HTR-8/SVneo (cell line): ENCODE measurements at places on chromosomes 13 and 19.

DNA sequence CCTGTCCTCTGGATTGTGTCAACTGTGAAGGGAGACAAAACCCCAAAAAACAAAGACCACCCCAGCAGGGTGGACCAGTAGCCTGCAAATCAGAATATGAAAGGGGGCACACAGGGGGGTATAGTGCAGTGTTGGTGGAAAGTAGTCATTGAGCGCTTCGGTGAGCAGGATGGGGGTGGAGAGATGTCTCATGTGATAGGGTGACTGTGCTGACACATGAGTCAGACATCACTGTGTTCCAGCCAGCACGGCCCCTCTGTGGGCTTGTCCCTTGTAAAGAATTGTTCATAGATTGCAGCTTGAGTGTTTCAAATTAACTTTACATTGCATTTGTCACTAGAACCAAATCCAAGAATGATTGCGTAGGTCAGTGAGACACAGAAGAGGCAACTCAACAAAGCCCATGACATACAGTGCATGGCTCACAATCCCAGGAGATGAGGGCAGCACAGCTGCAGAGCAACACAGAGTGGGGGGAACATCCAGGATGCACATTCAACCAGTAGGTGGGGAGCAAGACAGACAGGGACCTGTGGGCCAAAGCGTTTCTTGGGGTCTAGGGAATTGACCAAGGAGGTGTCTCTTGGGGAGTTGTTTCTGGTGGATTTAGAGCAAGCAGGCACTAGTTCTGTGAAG, 7.5 kb downstream of the ZNF440 start:
- DNase-seq = no peak

DNA sequence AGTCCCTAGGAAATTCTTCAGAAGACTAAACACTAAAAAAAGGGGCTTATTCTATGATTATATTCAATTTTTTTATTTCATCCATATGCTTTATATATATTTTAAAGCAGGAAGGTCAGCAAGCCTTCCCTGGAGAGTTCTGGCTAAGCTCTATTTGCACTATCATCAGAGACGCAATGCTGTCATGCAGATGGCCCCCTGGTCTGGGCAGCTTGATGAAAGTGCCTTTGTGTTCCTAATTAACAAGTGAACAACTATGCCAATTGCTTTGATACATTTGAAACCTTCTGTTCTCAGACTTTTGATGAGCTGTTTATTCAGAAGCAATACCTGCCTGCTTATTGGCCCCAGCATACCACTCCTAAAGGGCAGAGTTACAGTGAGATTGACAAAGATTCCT, 1344.6 kb downstream of the OLFM4 start:
- DNase-seq = no peak

- DNase-seq = no peak
These were observed 205.4 kb downstream of the ZNF536 start for GRCh38 chr19:30577551-30578105.

DNA sequence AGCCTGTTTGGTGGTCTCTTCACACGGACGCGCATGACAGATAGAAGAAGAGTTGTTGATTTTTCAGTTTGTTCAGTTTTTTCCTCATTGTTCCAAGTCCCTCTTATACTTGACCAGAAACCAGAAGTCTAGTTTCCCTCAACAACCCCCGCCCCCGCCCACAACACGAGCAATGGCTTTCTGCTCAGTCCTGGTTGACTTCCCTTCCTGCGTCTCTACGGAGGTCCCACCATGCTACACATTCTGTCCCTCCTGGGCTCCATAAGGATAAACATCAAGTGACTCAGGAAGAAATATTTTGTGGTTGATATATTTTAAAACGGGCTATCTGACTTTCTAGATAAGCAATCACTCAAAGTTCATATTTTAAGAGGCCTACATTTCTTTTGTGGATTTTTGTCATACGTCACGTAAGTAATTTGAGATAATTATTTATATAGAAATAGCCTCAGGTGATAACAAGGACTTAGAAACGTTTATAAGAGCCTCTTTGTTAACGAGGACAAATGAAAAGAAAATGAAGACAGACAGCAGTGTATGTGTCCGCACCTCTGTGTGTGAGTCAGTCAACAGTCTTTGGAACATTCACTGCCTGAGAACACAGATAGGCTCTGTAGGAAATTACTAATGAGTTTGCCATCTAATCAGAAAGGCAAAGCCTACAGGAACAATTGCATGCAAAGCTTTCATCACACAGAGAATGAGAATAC, 214.4 kb downstream of the RAP2A start:
- DNase-seq = no peak

DNA sequence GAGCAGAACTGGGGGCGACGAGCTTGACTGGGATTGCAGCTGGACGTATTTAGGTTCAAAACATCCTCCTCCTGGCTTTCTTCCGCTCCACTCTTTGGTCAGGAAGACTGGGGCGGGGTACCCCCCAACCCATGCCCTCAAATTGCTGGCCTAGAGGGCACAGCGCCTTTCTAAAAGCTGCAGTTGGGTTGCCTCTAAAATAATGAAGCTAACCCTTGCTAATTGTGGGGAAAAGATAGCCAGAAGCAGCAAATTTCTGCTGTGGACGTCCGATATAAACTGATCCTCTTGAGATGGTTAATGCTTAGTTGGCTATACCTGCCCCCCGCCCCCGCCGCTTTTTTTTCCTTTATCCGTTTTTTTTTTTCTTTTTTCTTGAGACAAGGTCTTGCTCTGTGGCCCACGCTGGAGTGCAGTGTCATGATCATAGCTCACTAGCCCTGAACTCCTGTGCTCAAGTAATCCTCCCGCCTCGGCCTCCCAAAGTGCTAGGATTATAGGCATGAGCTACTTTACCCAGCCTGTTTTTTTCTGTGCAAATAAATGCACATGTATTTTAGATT, 754 bp upstream of the CHERP start:
- no peak for DNase-seq

DNA sequence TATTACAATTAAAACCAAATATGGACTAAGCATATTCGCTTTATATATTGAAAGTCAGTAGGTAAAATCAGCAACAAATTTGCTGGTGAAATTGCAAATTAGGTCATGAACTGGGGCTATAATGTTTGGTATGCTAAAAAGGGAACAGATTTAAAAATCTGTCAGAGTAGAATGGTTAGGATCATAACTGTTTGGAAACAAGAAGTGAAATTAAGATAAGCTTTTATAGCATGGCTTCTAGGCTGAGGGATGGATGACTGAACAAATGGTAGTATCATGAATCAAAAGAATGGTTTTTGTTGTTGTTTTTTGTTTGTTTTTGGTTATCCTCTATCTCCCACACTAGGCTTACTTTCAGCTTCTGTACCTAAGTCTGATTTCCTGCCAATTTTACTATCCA, 1090.4 kb downstream of the PCDH9 start:
- DNase-seq = no peak

- no peak for DNase-seq
These were observed 39.2 kb downstream of the TNFRSF19 start for GRCh38 chr13:23609414-23609760.

- DNase-seq = no peak
These were observed 29.4 kb downstream of the DNM2 start for GRCh38 chr19:10747271-10747670.

DNA sequence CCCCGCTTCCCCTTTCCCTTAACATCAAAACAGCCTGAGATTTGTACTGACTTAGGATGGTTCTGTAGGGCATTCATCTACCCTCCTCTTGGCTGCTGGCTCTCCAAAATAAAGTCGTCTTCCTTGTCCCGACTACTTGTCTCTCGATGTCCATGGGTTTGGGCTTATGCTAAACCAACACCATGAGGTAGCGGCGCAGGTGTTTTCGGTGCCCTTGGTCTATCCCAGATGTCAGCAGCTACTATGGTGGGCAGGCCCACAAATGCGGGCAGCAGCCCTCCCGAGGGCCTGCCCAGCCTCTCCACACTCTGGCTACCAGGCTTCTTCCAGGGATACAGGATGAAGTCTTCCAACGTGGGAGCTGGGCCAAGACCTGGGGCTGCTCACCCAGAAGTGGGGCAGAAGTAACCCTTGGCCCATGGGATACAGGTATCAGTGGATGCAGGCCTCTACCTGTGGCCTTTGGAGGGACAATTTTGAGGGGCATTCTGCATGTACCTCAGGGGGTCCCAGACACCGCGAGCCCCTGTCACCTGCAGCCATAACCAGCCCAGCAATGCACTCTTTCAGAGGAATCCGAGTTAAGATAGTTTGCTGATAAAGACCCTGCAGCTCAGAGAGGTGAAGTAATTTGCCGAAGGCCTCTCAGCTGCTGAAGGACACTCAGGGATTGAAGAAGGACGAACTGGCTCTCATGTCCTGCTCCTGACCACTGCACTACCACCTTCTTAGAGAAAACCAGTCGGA, 47.8 kb upstream of the VSTM2B start:
- no peak for DNase-seq

DNA sequence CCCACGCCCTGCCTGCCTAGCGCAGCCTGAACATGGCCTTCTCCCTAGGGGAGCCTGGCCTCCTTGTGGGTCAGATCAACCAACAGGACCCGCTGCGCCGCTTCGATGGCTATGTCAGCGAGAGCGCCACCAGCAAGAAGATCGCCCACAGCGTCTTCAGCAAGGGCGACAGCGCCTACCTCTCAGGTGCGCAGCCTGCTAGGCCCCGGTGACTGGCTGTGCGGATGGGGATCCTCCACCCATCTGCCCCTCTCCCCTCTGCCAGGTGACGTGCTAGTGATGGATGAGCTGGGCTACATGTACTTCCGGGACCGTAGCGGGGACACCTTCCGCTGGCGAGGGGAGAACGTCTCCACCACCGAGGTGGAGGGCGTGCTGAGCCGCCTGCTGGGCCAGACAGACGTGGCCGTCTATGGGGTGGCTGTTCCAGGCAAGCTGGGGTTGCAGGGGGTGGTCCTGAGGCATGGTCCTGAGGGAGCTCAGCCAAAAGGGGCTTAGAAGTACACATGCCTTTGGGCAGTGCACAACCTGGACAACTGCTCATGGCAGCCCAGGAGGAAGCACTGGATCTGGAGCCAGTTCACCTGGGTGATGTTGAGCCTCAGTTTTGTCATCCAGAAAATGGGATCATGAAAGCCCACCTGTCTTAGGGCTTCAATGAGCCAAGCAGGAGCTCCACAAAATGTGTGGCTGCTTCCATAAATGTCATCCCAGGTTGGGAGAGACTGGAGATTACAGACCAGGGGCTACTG, 10.8 kb upstream of the PGLS start:
- DNase-seq = no peak

- no peak for DNase-seq
These were observed 6.3 kb upstream of the WTIP start for GRCh38 chr19:34475026-34475974.

- no peak for DNase-seq
These were observed 199.1 kb downstream of the DCT start for GRCh38 chr13:94280349-94280748.

GRCh38 chr19:7706188-7706954, 4.4 kb upstream of the FCER2 start:
- DNase-seq = no peak

DNA sequence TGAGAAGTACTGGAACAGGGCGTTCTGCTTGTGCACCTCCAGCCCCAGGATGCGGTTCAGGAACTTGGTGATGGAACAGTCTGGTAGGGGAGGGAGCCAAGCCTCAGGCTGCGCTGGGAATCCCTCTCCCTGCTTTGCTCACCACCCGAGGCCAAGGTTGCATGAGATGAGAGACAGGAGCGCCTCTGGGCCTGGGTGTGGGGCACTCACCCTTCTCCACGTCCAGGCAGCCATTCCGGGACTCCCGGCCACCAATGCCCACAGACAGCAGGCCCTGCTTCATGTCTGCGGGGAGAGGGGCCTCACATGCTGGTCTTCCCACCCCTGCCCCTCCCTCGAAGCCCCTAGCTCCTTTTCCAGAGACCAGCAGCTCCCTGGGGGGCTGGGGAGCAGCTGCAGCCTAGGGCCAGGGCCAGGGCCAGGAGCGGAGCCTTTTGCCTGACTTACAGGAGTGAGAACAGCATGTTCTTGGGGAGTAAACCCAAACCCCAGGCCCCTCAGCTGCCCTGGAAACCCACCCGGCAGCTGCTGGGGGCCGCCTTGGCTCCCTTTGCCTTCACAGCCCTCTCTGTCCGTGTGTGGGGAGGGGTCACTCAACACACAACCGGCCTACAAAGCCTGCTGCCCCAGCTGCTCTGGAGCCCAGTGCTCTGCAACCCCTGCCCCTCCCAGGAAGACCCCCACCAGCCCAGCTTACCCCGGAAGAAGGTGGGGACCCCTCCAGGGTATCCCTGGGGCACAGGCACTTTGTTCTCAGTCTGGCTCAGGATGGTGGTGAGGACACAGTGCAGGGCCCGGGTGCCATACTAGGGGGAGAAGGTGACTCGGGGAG, 7.2 kb downstream of the GPX4 start:
- no peak for DNase-seq

- no peak for DNase-seq
These were observed 157.9 kb downstream of the COL4A1 start for GRCh38 chr13:110149036-110149435.

DNA sequence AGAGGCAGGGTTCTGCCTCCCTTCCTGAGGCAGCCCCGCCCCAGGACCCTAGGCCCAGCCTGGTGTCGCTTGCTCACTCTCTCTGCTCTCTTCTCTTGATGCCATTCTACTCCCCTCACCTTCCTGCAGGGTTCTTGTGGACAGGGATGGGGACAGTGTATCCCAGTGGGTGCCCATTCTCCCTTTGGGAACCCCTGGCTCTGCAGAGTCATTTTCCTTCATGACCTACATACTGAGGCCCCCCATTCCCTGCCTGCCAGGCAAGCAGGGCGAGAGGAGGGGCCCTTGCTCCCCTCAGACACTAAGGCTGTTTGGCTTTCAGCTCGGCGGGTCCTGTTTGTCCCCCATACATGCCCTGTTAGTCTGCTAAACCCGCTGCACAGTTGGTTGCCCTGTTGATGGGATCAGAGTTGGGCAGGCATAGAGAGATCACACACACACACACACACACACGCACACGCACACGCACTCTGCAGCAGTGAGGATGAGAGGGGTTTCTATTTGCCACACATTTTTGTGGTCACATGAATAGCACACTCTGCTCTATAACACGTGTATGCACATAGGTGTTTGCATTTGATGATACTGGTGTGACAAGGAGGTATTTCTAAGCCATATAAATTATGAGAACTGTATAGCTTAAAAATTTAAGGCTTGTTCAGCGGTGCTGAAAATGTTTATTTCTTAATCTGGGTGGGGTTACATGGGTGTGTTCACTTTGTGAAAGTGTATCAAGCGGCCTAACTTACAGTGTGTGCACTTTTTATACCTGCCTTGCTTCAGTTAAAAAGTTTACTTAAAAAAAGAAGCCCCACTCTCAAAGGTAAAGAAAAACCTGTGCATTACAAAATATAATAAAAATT, 20.3 kb downstream of the NFIX start:
- DNase-seq = no peak

GRCh38 chr13:36438594-36439483, 6.5 kb downstream of the CCNA1 start:
- DNase-seq = no peak

DNA sequence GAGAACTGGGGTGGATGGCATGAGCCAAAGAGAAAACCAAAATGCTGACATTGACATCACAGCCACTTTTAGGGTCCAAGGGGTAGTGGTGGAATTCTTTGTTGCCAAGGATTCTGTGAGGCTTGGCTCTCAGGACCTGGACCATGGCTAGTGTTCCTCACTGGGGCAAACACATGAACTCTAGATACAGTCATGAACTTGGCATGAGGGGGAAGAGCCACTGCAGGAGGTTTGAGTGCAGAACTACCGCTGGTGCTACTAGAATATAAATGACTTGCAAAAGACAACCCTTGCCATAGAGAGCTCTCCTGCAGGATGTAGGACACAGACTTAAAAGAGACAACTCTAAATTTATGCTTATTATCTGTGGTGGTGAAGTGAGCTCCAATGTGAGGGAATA, 29.8 kb upstream of the FRY start:
- no peak for DNase-seq

GRCh38 chr13:60213236-60213744, 49.6 kb upstream of the DIAPH3 start:
- no peak for DNase-seq

GRCh38 chr13:46172531-46172991, 9.4 kb downstream of the LCP1 start:
- no peak for DNase-seq
